Astrocyte of the spinal cord (primary cell): ENCODE measurements at places on chromosomes 4 and X.

GRCh38 chr4:165875446-165875845, 2.4 kb downstream of the TLL1 start:
- no peak for DNase-seq

- no peak for DNase-seq
These were observed 202.0 kb downstream of the SMIM20 start for GRCh38 chr4:26116057-26116456.

DNA sequence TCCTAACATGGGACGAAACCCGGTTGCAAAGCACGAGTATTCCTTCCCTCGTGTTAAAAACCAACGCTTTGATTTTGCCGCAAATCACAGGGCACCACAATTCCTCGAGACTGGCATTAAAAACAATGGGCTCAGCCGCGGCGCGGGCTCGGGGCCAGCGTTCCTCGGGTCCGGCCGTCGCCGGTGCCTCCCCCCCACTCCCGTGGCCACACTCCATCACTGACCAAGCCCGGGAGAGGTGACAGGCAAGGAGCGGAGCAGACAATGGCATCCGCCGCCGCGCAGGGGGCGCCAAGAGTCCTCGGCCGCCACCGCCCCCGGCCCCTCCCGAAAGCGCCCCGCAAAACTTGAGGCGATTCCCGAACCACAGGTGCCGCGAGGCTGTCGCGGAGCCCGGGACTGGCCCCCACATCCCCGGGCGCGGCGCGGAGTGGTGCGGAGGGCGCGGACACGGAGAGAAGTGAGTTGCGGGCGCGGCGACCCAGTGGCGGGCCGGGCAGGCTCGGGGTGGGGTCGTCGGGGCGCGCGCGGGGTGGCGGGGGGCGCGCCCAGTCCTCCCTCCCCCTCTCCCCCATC, 445 bp downstream of the AP1S2 start:
- DNase-seq, result no peak

DNA sequence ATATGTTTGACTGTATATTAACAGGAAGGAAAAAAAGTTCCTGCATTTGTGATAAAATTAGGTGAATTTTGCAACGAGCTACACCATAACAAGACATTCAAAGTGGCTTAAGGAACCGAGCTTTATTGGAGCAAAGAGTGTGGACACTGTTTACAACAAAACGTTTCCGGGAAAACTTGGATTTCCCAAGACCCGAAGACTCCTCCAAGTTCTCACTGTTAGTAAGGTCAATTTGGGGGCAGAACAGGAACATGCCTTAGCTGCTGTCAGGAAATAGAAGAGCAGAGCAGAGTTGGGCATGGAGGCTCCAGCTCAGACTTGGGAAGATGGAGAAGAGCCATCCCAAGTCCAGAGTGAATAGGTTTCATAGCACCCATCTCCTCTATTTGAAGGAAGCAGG, 16.5 kb downstream of the ADH6 start:
- no peak for DNase-seq

DNA sequence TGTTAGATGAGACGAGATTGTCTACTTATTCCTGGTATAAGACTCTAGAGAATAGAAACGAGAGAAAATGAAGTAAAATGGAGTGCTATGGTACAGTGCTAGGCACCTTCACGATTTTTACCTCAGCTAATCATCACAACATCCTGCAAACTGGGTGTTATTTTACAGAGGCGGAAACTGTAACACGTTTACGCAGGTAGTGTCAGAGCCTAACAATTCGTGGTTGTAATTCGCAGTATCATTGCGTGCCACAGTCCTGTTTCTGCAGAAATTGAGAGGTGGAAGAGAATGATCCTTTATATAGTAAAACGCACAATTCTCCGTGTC, 383 bp upstream of the TBC1D19 start:
- DNase-seq, result no peak

DNA sequence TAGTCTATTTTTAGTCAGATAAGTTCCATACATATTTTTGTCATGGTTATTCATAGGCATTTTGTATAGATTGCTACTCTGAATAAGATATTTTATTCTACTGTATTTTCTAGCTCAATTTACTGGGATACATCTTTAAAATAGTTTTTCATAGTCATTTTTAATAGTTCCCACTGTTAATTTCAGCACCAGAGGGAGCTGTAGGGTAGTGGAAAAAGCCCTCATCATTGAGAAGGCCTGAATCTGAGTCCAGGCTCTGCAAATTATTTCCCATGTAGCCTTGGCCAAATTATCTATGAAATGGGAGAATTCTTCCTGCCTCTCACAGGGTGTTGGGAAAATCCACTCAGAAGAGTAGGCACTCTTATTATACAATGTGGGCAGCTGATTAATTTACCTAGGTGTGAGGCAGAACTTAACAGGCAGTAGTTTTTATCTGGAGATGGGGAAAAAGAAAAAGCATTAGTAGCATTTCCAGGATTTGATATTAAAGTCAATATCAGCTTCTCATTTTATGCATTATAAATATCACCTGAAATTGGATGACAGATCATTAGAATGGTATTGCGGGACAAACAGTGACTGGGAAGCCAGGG, 102.9 kb upstream of the PAQR3 start:
- peak; percentile 46 for DNase-seq

DNA sequence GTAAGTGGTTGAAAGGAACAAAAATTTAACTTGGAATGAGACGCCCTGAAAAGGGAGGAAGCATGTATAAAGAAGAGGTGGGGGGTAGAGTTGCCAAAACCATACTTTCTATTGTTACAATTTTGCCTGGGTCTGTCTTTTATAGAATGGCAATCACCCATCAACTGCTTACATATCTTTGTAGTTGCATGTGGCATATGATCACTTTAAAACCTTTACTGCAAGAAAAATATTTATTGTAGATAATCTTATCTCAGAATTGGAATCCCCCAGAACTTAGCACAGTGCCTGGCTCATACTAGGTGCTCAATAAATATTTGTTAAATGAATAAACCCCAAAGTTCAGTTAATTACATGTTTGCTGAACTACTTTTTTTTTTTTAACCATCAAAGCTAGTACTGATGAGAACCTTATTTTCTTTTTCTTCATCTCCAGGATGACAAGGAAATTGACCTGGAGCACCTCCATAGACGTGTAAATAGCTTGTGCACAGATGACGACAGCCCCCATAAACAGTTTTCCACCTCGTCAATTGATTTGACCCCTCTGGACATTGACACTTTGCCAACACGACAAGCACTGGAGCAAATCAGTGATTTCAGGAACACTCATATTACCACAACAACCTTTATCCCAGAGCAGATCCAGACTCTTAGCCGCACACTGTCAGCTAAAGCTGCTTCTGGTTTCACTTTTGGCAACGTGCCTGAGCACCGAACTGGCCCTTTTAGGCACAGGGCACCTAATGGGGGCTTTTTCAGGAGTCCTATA, 56.7 kb upstream of the ATOH1 start:
- no peak for DNase-seq

DNA sequence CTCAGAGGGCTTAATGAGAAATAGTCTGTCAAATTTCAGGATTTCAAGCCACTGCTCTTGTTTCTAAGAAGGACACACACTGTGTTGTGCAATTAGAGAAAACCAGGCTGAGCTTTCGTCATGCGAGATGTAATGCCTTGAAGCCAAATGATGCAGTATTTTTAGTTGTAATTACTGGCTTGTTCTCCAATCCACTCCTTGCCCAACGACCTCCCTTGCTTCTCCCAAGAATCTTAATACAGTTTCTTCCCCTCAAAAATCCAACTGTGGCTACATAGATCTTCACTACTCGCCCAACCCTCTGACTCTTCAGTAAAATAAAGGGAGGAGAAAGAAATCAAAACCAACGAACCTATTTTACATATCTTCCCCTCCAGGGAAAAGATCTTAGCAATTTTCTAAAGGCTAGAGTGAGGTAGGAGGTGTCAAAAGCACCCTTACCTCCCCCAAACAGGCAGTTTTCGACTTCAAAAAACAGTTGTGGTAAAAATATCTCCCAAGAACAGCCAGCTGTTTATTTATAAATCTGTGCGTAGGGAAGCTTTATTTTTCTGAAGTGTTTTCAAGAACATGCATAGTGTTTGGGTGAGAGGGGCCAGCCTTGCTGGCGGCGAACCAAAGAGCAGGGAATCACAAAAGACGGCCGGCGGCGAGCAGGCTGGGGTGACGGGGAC, 68.7 kb downstream of the MGST2 start:
- DNase-seq, result peak; percentile 50

- peak; percentile 8 for DNase-seq
These were observed 30.2 kb downstream of the SPANXD start for GRCh38 chrX:141668371-141668770.

DNA sequence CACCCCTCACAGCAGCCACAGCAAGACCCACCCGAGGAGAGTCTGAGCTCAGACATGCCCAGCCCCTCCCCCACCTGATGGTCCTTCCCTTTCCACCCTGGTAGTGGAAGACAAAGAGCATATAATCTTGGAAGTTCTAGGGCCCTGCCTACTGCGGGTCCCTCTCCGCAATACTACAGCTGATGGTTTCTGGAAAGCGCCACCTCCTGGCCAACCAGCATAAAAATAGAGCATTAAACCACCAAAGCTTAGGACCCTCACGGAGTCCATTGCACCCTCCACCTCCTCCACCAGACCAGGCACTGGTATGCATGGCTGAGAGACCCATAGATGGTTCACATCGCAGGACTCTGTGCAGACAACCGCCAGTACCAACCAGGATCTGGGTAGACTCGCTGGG, 78.2 kb downstream of the SH3BGRL start:
- no peak for DNase-seq

DNA sequence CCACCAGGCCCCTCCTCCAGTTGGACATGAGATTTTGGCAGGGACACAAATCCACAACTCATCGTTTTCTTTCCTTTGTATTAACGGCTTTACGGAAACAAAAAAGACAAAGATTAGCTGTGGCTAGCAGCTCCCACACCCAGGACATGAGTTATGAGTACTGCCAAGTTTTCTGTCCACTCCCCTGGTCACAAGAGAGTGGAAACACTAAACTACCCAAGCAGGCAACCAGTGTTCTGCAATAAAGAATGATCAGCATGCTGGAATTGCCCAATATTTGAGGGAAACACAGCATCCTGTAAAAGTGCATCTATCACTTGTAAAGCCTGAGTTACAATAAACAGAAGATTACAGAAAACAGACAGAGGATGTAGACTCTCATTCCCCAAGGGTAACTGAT, 358.4 kb downstream of the NLGN4X start:
- DNase-seq, result no peak

DNA sequence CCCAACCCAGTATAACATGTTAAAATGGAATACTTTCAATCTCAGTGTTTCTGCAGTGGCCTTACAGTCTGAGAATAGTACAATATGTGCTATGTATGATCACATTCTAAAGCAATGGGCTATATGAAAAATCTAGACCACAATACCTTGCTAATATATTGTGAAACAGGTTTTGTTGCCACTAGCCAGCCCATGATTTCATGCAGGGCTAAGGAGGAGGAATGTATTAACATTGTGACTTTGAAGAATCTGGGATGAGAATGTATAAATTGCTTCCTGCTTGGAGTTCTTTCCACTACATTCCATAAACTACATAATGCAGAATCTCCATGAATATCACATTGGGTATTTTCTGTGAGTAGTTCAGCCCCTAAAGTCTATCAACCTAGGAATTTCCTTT, 935.4 kb upstream of the GRIA3 start:
- DNase-seq, result no peak

GRCh38 chr4:175435381-175435783, 376.7 kb downstream of the GPM6A start:
- no peak for DNase-seq

DNA sequence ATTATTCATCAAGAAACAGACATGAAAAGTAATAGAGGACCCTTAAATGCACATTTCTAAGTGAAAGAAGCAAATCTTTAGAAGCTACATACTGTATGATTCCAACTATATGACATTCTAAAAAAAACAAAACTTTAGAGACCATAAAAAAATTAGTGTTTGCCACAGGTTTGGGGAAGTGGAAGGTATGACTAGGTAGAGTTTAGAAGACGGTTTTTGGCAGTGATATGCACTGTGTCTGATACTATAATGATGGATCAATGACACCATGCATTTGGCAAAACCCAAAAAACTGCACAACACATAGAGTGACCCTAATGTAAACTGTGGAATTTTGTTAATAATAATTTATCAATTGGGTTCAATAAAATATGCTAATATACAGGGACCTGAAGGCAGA, 54.5 kb downstream of the LCORL start:
- DNase-seq, result no peak

GRCh38 chrX:25873196-25873595, 264.9 kb upstream of the MAGEB18 start:
- no peak for DNase-seq

- no peak for DNase-seq
These were observed 252.5 kb upstream of the PGRMC2 start for GRCh38 chr4:128540122-128540521.

DNA sequence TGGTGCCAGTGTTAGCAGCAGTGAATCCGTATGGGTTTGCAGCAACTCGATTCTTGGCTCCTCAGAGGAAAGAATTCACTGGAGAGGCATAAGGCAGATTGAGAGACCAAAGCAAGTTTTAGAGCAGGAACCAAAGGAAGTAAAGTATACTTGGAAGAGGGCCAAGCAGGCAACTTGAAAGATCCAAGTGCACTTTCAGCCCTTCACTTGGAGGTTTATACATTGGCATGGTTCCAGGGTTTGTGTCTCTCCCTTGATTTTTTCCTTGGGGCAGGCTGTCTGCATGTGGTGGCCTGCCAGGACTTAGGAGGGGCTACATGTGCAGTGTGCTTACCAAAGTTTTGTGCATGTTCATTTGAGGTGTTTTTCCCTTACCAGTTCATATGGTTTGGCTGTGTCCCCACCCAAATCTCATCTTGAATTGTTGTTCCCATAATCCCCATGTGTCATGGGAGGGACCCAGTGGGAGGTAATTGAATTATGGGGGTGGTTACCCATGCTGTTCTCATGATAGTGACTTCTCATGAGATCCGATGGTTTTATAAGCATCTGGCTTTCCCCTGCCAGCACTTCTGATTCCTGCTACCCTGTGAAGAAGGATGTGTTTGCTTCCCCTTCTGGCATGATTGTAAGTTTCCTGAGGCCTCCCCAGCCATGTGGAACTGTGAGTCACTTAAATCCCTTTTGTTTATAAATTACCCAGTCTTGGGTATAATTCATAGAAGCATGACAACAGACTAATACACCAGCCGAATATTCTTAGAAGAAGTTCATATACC, 86.2 kb upstream of the TSPAN5 start:
- DNase-seq, result no peak

- DNase-seq, result no peak
These were observed 260.3 kb downstream of the IL15 start for GRCh38 chr4:141896687-141897086.

- DNase-seq, result no peak
These were observed 249.7 kb downstream of the NR3C2 start for GRCh38 chr4:148192526-148192925.

GRCh38 chr4:24978291-24979075, 52.3 kb downstream of the LGI2 start:
- DNase-seq, result no peak

- no peak for DNase-seq
These were observed 66.6 kb downstream of the EIF4E start for GRCh38 chr4:98862371-98862770.
